ENCODE measurements at places on chromosomes 7 and 10.
A peak's percentile ranks its signal among the peaks of the same experiment; 100 is the strongest.

DNA sequence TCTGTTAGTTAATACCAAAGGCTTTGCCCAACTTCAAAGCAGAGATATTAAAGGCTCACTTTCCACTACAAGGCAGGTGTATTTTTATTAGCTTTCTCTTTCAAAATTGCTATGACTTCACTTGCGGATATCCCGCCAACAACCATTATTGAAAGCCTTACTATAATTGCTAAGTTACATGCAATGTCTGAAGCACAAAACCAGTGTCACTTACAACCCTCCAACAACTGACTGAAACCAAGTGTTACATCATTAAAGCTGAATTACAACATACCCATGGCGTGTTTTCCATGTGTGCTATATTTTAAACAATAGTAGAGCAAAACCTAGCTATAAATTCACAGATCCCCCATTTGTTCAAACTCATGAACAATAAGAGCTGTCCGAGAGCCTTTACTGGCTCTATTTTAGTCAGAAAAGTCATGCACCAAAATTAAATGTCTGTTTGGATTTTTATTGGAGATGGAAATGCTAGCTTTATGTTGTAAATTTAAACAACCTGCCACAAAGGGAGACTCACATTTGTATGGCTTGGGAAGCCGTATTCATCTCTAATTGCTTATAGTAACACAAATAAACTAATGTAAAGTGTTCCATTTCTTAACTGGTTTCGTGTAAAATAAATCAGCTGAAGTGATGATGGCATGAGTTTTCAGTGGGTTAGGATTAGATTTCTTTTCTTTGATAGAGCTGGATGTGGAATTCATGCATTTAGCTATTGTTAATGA, 227.1 kb downstream of the AGMO start:
- no peak for DNase-seq
- H3K36me3 ChIP-seq, result peaks cover 4% of the 10 kb centered on the region
- H3K27me3 ChIP-seq, result no peaks in the 10 kb centered on the region
- no peak overlapping the region for H3K27ac ChIP-seq
- H3K4me3 ChIP-seq, result no peak overlapping the region

GRCh38 chr10:106820579-106820978, 343.9 kb downstream of the SORCS1 start:
- H3K27me3 ChIP-seq, result no peaks in the 10 kb centered on the region
- H3K36me3 ChIP-seq, result no peaks in the 10 kb centered on the region
- no peak overlapping the region for H3K4me3 ChIP-seq
- no peak overlapping the region for H3K27ac ChIP-seq

- no peak for DNase-seq
- no peaks in the 10 kb centered on the region for H3K27me3 ChIP-seq
- peak overlapping the region; percentile 89 for H3K27ac ChIP-seq
- H3K4me3 ChIP-seq, result peak overlapping the region; percentile 20
- peaks cover 24% of the 10 kb centered on the region for H3K4me1 ChIP-seq
Observed at GRCh38 chr10:34475786-34476185, 339.3 kb downstream of the PARD3 start.

- peaks cover 73% of the 10 kb centered on the region for H3K4me1 ChIP-seq
- DNase-seq, result no peak
- no peaks in the 10 kb centered on the region for H3K27me3 ChIP-seq
- no peaks in the 10 kb centered on the region for H3K36me3 ChIP-seq
Observed at GRCh38 chr10:88041243-88042159, 178.1 kb downstream of the PTEN start.

DNA sequence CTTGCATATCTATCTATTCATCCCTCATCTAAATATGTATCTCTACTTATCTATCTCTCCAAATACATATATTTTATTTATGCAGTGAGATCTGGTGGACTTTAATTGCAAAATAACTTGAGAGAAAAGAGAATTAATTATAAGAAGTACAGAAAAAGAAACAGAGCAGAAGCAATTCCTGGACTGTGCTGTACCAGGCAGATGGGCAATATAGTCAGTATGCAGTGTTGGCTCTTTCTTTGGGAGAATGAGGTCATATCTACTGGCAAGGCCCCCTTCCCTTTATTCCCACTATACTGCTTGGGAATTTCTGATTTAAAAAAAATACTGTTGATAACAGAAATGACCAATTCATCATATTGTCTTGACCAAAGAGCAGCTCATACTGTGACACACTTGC, 49.0 kb upstream of the TOMM7 start:
- H3K4me3 ChIP-seq, result no peak overlapping the region
- peaks cover 4% of the 10 kb centered on the region for H3K36me3 ChIP-seq
- no peak overlapping the region for H3K27ac ChIP-seq

GRCh38 chr10:28890121-28890950, 213.0 kb downstream of the BAMBI start:
- no peak for DNase-seq
- peaks cover 10% of the 10 kb centered on the region for H3K4me1 ChIP-seq
- H3K4me3 ChIP-seq, result no peak overlapping the region
